T-cell (primary cell): ENCODE measurements at places on chromosomes 2 and 18. TPM values are rescaled to one million over a fixed set of nuclear protein-coding genes. Genes with fewer than 3 reads are reported as not detected.

TCF23 gene
- not detected for total RNA-seq

RAX gene
- total RNA-seq = not detected

PLCD4 gene
- 0.38 TPM for total RNA-seq

REEP1 gene
- total RNA-seq = 0.22 TPM

HRH4 gene
- total RNA-seq = 0.63 TPM

C2orf76 gene
- 7.2 TPM for total RNA-seq

SLC39A10 gene
- 62.4 TPM for total RNA-seq

CYP26B1 gene
- not detected for total RNA-seq

TUBB8B gene
- total RNA-seq = not detected

ADRA2B gene
- 0.18 TPM for total RNA-seq

CDKL4 gene
- 0.39 TPM for total RNA-seq

ACAA2 gene
- 20.1 TPM for total RNA-seq

DNA sequence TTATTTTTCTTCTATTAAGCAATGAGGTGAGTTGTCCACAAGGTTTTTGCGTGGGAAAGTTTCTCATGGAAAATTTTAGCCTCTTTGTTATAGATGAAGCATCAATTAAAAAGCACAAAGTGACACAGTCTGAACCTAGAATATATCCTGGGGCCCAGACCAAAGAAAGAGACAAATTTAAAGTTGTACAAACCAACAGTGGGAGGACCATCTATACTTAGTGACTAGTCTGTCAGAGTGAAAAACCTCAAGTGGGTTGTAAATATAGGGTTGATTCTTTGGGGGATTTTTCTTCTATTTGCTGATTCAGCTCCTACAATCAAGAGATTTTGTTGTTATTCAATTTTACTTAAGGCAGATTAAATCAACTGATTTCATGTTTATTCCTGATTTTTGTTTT, 256.2 kb downstream of the SATB2 start:
- H3K27me3 ChIP-seq = no peaks in the 10 kb centered on the region
- no peaks in the 10 kb centered on the region for H3K4me1 ChIP-seq
- no peaks in the 10 kb centered on the region for H3K36me3 ChIP-seq
- no peak for DNase-seq

GRCh38 chr18:59549503-59550173, 147.6 kb downstream of the CCBE1 start:
- H3K27me3 ChIP-seq = no peaks in the 10 kb centered on the region
- H3K4me3 ChIP-seq = no peak overlapping the region
- H3K36me3 ChIP-seq = no peaks in the 10 kb centered on the region
- no peak overlapping the region for H3K27ac ChIP-seq

GRCh38 chr18:5391409-5391808, 95.9 kb upstream of the ZBTB14 start:
- H3K36me3 ChIP-seq = no peaks in the 10 kb centered on the region
- H3K4me1 ChIP-seq = no peaks in the 10 kb centered on the region
- H3K27me3 ChIP-seq = no peaks in the 10 kb centered on the region
- no peak overlapping the region for H3K27ac ChIP-seq
- H3K4me3 ChIP-seq = no peak overlapping the region
- no peak for DNase-seq

GRCh38 chr2:218418717-218419458, at the start of gene VIL1:
Gene VIL1, plus strand, starts transcription at chr2:218419123. Its CDS starts 4,656 bp downstream, at chr2:218423779.
- H3K27ac ChIP-seq = no peak within 1 kb of the TSS
- H3K4me1 ChIP-seq = no peaks in the 10 kb centered on the region
- no peak within 1 kb of the TSS for H3K4me3 ChIP-seq
- H3K27me3 ChIP-seq = no peaks in the 10 kb centered on the region
- DNase-seq = no peak

DNA sequence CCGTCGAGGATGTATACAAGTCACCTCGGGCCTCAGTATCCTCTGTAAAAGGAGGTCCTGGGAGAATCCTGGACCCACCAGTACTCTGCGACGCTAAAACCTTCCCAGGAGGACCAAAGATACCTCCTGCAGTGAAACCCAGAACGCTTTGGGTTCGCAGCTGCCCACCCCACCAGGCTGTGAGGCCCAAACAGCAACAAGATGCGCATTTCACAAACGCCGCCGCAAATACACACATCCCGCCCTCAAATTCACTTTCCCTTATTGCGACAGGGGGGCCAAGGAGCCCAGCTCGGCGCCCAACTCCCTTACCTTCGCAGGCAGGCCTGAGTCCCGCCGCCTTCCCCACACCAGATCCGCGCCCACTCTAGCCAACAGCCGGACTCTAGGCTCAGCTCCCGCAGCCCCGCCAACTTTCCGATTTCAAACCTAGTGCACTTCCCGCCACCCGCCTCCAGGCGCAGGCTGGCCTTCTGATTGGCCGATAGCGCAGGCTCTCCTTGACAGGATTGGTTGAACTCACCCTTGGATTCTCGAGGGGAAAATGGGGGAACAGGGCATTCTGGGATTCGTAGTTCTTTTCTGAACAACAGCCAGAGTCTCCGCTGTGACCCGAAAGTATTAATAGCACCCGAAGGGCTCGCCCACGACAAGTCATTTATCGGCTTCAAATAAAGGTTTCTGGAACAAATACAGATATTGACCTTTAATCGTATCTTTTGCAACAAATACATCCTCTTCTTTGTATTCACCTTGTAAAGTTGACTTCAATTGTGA, at the start of gene SPC25:
Gene SPC25, minus strand, starts transcription at position 425 of the 777 bp plus-strand sequence. CDS start 911 bp downstream, outside the sequence.
- H3K4me1 ChIP-seq = peaks cover 6% of the 10 kb centered on the region
- DNase-seq = peak; percentile 85
- H3K4me3 ChIP-seq = peak within 1 kb of the TSS; percentile 80
- no peaks in the 10 kb centered on the region for H3K36me3 ChIP-seq
- no peak within 1 kb of the TSS for H3K27ac ChIP-seq

- H3K27ac ChIP-seq = no peak overlapping the region
- peaks cover 11% of the 10 kb centered on the region for H3K27me3 ChIP-seq
- no peak for DNase-seq
- H3K4me3 ChIP-seq = no peak overlapping the region
- peaks cover 6% of the 10 kb centered on the region for H3K4me1 ChIP-seq
Observed at GRCh38 chr18:8794156-8794933, 89.0 kb downstream of the MTCL1 start.

DNA sequence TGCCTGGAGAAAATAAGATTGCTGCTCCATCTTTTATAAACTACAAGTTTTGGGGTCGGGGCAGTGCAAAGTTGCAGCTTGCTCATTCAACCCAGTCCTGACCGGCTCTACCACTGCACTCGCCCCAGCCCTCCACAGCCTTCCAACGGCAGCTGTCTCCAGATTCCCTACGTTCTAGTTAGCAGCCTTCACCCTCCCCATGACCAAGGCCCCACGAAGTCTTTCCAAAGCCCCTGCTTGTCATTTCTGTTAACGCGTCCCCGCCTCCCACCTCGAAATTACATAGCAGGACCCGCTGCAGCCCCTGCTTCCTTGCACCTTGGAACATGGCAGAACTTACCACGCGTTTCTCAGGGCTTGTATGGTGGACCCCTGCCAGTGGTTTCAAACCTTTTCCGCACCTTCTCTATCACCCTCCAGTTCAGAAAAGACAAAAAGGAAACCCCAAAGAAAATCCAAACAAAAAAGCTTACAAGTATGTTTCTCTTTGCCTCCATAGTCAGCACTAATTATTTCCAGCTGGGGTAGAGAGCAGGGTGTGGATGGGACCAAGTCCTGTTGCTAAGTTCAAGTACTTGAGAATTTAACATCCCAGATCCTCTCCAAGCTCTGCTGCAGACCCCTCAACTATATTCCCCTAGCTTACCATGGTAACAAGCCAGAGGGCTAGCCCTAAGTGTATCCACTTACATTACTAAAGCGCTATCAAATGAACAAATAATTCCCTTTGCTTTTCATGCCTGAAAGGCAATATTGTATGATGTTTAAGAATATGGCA, 161.5 kb downstream of the TGIF1 start:
- H3K4me1 ChIP-seq = peaks cover 12% of the 10 kb centered on the region
- H3K27ac ChIP-seq = no peak overlapping the region
- DNase-seq = no peak

- no peak overlapping the region for H3K4me3 ChIP-seq
- no peaks in the 10 kb centered on the region for H3K4me1 ChIP-seq
- no peak for DNase-seq
- no peaks in the 10 kb centered on the region for H3K36me3 ChIP-seq
Observed at GRCh38 chr2:150976604-150977003, 285.1 kb downstream of the RBM43 start.
